ENCODE measurements at places on chromosomes 1 and 21. TPM values are rescaled to one million over a fixed set of nuclear protein-coding genes. Genes with fewer than 3 reads are reported as not detected.

The PCBP3 gene
- 4.9 TPM for total RNA-seq

The IVL gene
- 169 TPM for total RNA-seq

The CLEC20A gene
- not detected for total RNA-seq

The ADCY10 gene
- total RNA-seq: not detected
